Right ventricle myocardium superior (tissue), 1 donor: ENCODE measurements at places on chromosomes 3 and 15. TPM values are rescaled to one million over a fixed set of nuclear protein-coding genes. Genes with fewer than 3 reads are reported as not detected.

DNA sequence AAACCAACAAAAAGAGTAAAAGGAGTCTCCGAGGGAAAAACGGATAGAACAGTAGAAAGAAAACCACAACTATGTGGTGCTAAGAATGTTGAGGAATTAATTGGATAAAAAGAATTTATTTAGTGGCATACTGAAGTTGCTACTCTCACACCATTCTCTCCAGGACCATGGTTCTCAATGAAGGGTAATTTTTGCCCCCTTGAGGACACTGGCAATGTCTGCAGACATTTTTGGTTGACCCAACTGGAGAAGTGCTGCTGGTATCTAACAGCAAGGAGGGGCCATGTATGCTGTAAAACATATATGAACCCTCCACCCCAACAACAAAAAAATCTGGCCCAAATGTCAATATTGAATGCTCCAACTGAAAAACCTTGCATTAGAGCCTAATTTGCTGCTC, 85.9 kb upstream of the CSPG5 start:
- no peak for DNase-seq

DNA sequence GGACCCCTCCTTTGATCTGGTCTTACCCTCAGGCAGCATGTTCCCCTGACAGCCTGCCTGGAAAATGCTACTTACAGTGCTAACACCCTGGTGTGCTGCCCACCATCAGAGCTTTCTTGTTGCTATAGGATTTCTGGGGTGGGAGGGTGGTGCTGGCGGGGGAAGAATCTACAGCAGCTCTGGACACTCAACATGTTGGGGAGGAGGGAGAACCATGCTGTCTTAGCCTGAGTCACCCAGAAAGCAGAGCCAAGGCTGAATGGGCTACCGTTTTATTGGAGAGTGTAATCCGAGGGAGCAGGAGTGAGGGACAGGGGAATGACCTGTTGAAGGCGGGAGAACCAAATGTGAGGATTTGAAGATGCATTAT, 45.6 kb downstream of the MFSD1 start:
- DNase-seq = no peak

The UNC13C gene
- total RNA-seq = 0.03 TPM

The PRICKLE2 gene
- 5.9 TPM for total RNA-seq
